Cardiac muscle cell (in vitro differentiated cells and primary cell): ENCODE measurements at places on chromosomes 2 and 18. TPM values are rescaled to one million over a fixed set of nuclear protein-coding genes. Genes with fewer than 3 reads are reported as not detected.

CXCR1 gene
- not detected in 2 replicates for total RNA-seq

ELOA2 gene
- total RNA-seq = not detected in 2 replicates

- DNase-seq = no peak
Measured at GRCh38 chr18:9066358-9066757, 36.1 kb upstream of the NDUFV2 start.

DNA sequence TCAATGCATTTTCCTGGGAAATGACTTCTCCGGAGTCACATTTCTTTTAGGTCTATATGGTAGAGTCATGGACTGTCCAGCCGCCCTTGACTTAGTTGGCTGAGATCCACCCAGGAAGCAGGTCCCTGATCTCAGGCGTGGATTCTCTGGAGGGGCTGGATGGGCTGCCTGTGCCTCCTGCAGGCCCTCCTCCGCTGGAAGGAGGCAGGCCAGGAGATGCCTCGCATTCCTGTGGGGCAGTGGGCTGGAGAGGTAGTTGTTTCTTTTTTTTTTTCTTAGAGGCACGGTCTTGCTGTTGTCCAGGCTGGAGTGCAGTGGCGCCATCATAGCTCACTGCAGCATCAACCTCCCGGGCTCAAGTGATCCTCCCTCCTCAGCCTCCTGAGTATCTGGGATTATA, 129.0 kb upstream of the MYCN start:
- peak; percentile 46 for DNase-seq
